ENCODE measurements at places on chromosomes 11 and 22. TPM values are rescaled to one million over a fixed set of nuclear protein-coding genes. Genes with fewer than 3 reads are reported as not detected.

SLC22A9 gene
- total RNA-seq: not detected

DNA sequence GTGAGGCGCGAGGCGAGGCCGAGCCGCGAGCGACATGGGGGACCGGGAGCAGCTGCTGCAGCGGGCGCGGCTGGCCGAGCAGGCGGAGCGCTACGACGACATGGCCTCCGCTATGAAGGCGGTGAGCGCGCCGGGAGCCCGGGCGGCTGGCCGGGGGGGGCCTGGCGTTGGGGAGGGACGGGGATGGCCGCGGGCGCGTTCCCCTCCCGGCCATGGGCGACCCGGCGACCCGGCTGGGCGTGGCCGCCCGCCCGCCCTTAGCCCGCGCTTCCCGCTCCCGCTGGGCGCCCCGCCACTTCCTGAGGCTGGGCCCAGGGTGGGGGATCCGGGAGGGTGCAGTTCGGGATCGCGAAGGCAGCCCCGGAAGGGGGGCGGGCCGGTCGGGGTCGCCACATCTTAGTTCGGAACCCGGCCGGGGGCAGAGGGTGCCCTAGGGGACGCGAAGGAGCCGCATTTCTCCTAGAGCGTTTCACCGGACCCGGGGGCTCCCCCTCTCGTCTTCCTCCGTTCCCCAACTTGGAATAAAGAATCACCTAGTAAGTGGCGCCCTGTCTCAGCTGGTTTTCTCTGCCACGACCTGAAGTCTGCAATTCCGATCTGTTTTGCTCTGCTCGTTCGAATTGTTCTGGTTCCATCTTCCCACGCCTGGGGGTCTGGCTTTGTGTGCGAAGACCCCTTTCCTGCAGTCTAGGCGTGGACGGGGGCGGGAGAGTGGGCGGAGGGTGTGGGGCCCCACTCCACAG, 536 bp downstream of the YWHAH start:
- DNase-seq: peak; percentile 45

GRCh38 chr22:50274311-50274710, 4.1 kb upstream of the MAPK11 start:
- peak; percentile 55 for DNase-seq

DNA sequence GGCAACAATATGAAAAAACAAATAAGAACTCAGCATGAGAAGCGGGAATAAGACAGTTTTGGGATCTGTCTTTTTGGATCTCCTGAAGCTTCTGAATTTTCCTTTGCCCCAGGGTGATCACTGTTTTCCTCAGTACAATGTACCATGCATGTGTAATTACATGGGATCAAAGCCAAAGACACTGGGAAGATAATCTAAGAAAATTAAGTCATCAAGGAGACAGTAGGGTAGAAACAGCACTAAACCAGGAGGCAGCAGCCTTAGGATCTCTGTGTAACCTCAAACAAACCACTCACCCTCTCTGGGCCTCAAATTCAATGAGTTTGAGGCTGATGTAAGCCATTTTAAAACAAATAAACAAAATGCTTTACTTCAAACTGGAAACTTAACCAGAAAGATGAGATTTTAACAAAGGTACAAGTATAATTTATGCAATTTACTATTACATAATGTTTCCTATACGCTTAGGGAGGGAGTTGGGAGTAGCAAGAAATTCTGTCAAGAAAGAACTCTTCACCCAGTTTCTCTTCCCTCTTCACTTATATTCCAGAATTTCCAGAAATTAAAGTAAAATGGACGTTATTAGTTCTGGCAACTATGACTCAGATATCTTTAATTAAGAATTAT, 77.0 kb downstream of the RAB30 start:
- no peak for DNase-seq

All from activated CD4-positive, alpha-beta memory T cell treated with anti-CD3 and anti-CD28 coated beads, Interleukin-2, amount 10 ng/mL, durations not matched to agents 7 days and 5 days (primary cell).